ENCODE measurements at places on chromosomes 7 and 10.

DNA sequence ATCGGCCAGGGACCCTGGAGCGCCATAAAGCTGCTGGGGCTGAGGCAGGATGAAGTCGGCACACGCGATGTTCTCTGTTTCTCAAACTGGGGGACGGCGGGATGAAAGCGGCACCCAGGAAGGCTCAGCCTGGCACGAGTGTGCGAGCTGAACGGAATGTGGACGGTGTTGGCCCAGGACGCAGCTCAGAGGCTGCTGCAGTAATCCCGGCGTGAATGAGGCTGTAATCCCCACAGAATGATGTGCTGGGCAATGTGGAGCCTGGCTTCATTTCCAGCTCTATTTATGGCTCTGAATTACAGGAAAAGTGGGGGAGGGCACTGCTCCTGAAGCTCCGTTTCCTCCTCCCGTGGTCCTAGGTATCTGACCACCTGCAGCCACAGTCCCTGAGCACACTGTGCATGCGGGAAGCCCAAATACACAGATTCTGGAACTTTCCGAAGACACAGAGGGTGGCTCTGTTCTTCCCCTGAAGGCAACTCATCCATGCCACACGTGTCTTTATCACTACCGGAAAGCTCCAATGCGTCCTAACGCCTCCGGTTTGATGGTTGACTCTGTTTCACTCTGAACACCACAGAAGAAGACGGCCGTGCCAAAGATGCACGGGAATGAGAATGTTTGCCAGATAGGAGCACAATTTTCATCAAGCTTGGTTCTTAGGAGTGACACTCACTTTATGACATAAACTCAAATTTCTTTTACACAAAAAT is 37.6 kb downstream of the KLF6 start:
- DNase-seq, result no peak
- H3K36me3 ChIP-seq, result no peaks in the 10 kb centered on the region
- H3K4me1 ChIP-seq, result peaks cover 4% of the 10 kb centered on the region
- peaks cover 8% of the 10 kb centered on the region for H3K27me3 ChIP-seq
- H3K27ac ChIP-seq, result no peak overlapping the region

DNA sequence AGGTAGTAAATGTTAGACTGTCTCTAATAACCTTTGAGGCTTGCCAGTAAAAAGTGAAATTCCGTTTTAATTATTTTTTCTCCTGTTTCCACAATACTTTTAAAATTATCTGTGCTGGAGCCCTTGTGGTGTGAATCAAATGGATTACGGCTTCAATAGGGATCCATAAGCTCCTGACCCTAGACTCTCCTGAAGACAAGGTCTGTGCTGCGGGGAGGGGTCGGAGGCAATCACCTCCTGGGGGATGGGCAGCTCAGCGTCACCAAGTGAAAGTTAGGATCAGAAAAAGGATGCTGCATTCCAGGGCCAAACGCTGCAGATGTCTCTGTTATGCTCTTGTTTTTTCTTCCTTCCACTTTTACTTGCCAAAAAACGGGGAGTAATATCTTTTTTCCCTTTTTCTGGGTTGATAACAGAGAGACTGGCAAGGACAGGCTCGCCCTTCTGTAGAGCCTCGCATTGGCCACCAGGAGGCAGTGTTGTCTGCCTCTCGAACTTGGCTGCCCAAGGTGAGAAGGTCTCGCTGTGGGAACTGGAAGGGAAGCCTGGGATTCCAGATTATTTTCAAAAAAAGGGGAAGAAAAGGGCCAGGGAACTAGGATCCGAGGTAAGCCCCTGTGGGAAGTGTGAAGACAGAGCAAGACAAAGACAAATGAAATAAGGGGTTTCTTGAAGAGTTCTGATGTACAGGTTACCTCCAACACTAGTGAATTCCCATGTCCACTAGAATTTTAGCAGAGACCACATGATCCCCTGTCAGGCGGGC is 621.9 kb downstream of the ACTR3B start:
- peaks cover 2% of the 10 kb centered on the region for H3K27me3 ChIP-seq
- DNase-seq, result no peak
- no peaks in the 10 kb centered on the region for H3K36me3 ChIP-seq
- no peak overlapping the region for H3K27ac ChIP-seq

- H3K4me3 ChIP-seq, result no peak overlapping the region
- no peak for DNase-seq
- no peaks in the 10 kb centered on the region for H3K27me3 ChIP-seq
- H3K36me3 ChIP-seq, result peaks cover 2% of the 10 kb centered on the region
- no peaks in the 10 kb centered on the region for H3K4me1 ChIP-seq
- no peak overlapping the region for H3K27ac ChIP-seq
These were observed 18.7 kb downstream of the LCOR start for GRCh38 chr10:96850825-96851224.

DNA sequence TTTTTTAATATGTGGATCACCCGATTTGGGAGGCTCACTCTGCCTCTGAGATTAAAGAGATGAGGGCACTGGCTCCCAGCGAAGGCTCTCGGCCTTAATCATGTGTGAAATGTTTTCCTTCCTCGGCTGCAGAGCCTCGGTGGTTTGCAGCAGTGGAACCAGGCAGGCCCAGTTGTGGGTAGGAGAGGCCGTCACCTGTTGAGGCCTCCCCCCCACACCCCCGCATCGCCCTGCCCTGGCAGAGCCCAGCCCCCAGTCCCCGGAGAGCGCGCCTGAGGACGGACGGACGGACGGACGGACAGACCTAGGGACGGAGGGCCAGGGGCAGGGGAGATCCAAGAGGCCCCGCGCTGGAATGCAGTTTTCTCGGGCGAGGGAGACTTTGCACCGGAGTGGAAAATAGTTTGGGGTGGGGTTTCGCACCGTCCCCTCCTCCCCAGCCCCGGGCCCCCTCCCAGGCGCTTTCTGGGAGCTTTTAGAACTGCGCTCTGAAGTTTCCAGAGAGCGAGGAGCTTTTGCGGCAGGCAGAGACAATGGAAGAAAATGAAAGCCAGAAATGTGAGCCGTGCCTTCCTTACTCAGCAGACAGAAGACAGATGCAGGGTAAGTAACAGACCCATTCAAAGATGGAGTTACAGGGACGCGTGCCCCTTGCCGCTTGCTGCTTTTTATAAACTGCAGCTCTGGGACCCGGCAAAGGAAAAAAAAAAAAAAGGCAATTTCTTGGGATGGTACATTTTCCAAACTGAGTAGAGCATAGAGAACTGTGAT is at the start of gene KIAA1217:
Gene KIAA1217 (plus strand): TSS at position 478 of the 771 bp plus-strand sequence. CDS start 56 bp downstream, at position 534.
- no peak for DNase-seq
- no peak within 1 kb of the TSS for H3K27ac ChIP-seq
- peak within 1 kb of the TSS; percentile 73 for H3K4me3 ChIP-seq
- peaks cover 11% of the 10 kb centered on the region for H3K27me3 ChIP-seq

- H3K4me1 ChIP-seq, result peaks cover 2% of the 10 kb centered on the region
- H3K36me3 ChIP-seq, result no peaks in the 10 kb centered on the region
- no peak overlapping the region for H3K27ac ChIP-seq
- H3K4me3 ChIP-seq, result no peak overlapping the region
- peaks cover 8% of the 10 kb centered on the region for H3K27me3 ChIP-seq
- DNase-seq, result no peak
These were observed 40.0 kb upstream of the INSIG1 start for GRCh38 chr7:155257482-155258225.

GRCh38 chr7:116798232-116798631 is 64.2 kb upstream of the CAPZA2 start:
- DNase-seq, result no peak
- no peaks in the 10 kb centered on the region for H3K4me1 ChIP-seq
- H3K36me3 ChIP-seq, result no peaks in the 10 kb centered on the region
- no peak overlapping the region for H3K27ac ChIP-seq

GRCh38 chr10:27628621-27629020 is 117.0 kb downstream of the MKX start:
- no peak overlapping the region for H3K27ac ChIP-seq
- H3K27me3 ChIP-seq, result peaks cover 2% of the 10 kb centered on the region
- H3K36me3 ChIP-seq, result no peaks in the 10 kb centered on the region
- no peaks in the 10 kb centered on the region for H3K4me1 ChIP-seq
- H3K4me3 ChIP-seq, result no peak overlapping the region

GRCh38 chr7:87202208-87202607 is 17.3 kb downstream of the TMEM243 start:
- H3K27me3 ChIP-seq, result no peaks in the 10 kb centered on the region
- peaks cover 85% of the 10 kb centered on the region for H3K36me3 ChIP-seq
- peaks cover 16% of the 10 kb centered on the region for H3K4me1 ChIP-seq
- peak overlapping the region; percentile 3 for H3K27ac ChIP-seq
- no peak overlapping the region for H3K4me3 ChIP-seq
- no peak for DNase-seq

DNA sequence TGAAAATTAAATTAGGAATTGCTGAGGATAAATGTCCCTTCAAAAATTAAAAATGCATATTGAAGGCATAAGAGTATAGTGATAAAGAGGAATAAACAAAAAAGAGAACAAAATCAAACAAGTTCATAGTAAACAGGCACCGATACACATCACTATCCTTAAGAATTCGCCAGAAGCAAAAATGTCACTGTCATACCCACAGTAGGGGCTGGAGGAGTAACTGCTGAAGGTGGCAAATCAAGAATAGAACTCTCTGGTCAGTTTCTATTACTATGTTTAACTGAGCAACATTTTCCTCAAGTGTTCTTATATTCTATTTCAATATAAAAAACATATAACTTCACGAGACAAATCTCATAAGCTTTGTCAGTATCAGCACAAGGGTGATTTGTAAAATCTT is 84.0 kb downstream of the VPS41 start:
- no peak overlapping the region for H3K4me3 ChIP-seq
- no peak overlapping the region for H3K27ac ChIP-seq
- H3K4me1 ChIP-seq, result no peaks in the 10 kb centered on the region
- H3K36me3 ChIP-seq, result peaks cover 6% of the 10 kb centered on the region

DNA sequence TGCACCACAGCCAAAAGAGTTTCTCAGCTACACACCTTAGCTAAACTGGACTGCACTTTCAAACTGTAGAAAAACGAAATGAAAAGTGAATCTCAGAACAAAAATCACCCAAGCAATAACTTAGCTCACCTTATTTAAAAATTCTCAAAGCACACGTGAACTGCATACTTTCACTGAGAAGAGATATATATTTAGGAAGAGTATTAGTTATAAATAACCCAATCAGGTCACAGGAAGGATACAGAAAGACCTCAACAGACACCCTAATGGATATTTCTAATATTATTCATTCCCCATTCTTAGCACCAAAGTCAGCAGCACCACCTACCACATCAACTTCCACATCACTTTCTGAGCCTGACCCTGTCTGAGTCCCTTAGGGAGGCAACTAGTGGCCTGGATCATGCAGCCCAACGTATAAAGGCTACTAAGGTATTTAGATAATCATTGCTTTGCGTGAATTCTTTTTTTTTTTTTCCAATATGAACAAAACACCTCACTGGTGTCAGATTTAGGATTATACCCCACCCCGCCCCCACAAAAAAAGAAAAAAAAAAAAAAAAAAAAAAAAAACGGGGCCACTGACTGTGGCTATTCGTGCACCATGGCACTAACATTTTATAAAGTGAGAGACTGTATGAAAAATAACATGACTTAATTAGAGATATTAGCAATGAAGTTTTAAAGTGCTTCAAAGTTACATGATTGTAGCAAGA is 2.6 kb downstream of the ABI1 start:
- H3K36me3 ChIP-seq, result peaks cover 12% of the 10 kb centered on the region
- peak overlapping the region; percentile 74 for H3K27ac ChIP-seq
- peaks cover 36% of the 10 kb centered on the region for H3K4me1 ChIP-seq

- H3K4me1 ChIP-seq, result no peaks in the 10 kb centered on the region
- no peak overlapping the region for H3K27ac ChIP-seq
- DNase-seq, result no peak
- H3K4me3 ChIP-seq, result no peak overlapping the region
These were observed 95.3 kb upstream of the CARD11 start for GRCh38 chr7:3138997-3139396.

DNA sequence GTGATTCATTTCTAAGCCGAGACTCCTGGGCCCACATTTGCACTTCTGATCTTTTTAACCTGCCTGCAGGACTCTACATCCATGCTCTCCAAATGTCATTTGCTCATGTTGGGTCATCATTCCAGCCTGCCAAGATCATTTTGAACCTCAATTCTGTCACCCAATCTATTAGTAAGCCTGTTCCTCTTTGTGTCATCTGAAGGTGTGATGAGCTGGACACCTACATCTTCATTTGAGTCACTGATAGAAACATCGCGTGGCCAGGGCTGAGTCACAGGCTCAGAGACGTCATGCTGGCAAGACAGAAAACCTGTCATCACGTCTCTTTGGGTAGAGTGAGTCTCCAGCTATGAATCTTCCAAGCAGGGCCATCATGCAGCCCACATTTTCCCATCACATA is 65.3 kb upstream of the SLF2 start:
- no peak overlapping the region for H3K27ac ChIP-seq
- DNase-seq, result no peak
- no peaks in the 10 kb centered on the region for H3K4me1 ChIP-seq
- no peaks in the 10 kb centered on the region for H3K36me3 ChIP-seq
- no peak overlapping the region for H3K4me3 ChIP-seq
- H3K27me3 ChIP-seq, result peaks cover 49% of the 10 kb centered on the region

DNA sequence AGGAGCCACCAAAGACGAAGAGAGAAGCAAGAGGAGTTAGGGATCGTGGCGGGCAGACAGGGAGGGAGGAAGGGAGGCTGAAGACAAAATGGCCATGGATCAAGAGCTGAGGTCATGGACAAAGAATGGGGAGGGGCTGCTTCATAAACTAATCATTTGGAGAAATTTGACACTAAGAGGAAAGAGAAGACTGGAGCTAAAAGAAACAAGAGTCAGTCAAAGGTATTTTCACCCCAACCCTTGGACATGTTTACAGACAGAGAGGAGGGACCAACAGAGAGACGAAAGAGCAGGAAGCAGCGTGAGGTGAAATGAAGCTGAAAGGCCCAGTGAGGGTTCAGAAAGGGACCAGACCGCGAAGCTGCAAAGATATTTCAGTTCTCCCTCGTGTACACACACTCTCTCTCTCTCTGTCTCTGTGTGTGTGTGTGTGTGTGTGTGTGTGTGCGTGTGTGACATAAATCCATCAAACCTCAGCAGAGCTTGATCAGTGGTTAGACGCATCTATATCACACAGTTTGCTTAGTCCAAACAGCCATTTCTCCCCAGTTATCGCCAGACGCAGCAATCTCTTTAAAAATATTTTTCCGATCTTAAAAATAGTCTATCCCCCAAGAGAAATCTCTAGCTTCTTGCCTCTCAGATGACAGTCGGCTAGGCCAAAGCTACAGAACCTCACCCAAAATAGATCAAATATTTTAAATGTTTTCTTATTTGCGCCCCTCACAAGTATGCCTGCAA is 12.5 kb upstream of the CALD1 start:
- no peak overlapping the region for H3K4me3 ChIP-seq
- H3K36me3 ChIP-seq, result no peaks in the 10 kb centered on the region
- no peak for DNase-seq
- H3K27me3 ChIP-seq, result no peaks in the 10 kb centered on the region

- no peak overlapping the region for H3K27ac ChIP-seq
- H3K4me1 ChIP-seq, result no peaks in the 10 kb centered on the region
- H3K27me3 ChIP-seq, result peaks cover 2% of the 10 kb centered on the region
These were observed 31.8 kb upstream of the OCM2 start for GRCh38 chr7:98021588-98022351.
